ENCODE measurements at places on chromosomes 5 and 9. TPM values are rescaled to one million over a fixed set of nuclear protein-coding genes. Genes with fewer than 3 reads are reported as not detected.

Gene PKD2L2
- 0.44 TPM for polyA plus RNA-seq

Gene JAK2
- 13.1 TPM for polyA plus RNA-seq

GRCh38 chr9:76859860-76860259 lies 46.1 kb downstream of the PRUNE2 start:
- no peak for DNase-seq

DNA sequence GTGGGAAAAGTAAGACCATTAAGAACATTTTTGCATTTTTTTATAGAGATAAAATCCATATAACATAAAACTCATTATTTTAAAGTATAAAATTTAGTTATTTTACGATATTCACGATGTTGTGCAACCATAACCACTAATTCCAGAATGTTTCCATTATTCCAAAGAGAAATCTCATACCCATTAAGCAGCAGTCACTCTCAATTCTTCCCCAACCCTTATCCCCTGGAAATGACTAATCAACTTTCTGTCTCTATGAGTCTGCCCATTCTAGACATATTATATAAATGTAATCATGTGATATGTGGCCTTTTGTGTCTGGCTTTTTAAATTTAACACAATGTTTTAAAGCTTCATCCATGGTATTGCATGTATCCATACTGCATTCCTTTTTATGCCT lies 115.6 kb upstream of the ADAMTSL1 start:
- no peak for DNase-seq

DNA sequence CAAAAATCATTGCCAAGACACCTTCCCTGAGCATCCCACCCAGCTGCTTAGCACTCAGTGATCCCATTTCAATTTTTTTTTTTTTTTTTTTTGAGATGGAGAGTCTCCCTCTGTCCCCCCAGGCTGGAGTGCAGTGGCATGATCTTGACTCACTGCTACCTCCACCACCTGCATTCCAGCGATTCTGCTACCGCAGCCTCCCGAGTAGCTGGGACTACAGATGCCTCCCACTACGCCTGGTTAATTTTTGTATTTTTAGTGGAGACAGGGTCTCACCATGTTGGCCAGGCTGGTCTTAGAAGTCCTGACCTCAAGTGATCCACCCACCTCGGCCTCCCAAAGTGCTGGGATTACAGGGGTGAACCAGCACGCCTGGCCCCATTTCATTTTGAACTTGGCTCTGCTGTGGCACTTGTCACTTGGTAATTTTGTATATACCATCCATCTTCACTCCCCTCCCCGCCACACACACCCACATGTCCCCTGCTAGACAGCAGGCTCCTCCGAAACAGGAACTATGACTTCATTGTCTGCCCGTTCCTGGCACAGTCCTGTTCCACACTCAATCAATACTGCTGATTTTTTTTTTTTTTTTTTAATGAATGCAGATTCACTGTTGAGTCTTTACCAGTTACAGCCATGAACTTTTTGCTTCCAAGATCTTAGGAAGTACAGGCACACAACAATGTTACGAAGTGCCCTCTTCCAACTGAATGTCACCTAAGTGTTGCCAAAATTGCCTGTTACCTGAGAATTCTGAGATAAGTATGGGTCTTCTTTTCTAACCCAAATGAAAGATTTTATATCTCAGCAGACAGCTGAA lies 17.3 kb upstream of the ZBTB34 start:
- DNase-seq, result no peak

- DNase-seq, result no peak
Observed at GRCh38 chr5:44663991-44664710, 144.6 kb upstream of the MRPS30 start.

DNA sequence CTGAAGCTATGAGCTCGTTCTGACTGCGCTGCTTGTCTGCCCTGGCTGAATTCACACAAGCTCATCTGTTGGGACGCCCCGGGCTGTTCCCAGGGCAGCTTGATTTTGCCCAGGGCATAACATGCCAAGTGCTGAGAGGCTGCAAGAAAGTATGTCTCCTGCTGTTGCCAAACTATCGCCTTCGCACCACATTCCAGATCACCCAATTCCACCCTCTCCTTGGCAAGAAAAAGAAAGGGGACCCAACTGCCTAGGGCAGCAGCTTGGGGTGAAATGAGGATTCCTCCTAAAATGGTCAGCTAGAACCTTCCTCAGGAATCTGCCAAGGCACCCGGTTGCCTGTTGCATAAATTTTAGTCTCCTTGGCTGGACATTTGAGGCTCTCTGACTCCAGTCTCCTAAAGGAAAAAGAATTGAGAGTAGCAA lies 21.2 kb downstream of the COL15A1 start:
- DNase-seq, result no peak

Measured in right renal cortex interstitium (tissue), 3 donors.